Cardiac fibroblast (primary cell): ENCODE measurements at places on chromosomes 1 and 21.

DNA sequence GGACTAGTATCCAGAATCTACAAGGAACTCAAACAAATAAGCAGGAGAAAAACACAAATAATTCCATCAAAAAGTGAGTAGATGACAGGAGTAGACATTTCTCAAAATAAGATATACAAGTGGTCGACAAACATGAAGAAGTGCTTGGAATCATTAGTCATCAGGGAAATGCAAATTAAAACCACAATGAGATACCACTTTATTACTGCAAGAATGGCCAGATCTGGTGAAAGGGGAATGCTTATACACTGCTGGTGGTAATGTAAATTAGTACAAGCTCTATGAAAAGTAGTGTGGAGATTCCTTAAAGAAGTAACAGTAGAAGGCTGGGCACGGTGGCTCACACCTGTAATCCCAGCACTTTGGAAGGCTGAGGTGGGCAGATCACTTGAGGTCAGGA lies 73.8 kb downstream of the POU2F1 start:
- DNase-seq: peak; percentile 26

- peak; percentile 24 for DNase-seq
These were observed 46.8 kb upstream of the TARDBP start for GRCh38 chr1:10965546-10966226.

DNA sequence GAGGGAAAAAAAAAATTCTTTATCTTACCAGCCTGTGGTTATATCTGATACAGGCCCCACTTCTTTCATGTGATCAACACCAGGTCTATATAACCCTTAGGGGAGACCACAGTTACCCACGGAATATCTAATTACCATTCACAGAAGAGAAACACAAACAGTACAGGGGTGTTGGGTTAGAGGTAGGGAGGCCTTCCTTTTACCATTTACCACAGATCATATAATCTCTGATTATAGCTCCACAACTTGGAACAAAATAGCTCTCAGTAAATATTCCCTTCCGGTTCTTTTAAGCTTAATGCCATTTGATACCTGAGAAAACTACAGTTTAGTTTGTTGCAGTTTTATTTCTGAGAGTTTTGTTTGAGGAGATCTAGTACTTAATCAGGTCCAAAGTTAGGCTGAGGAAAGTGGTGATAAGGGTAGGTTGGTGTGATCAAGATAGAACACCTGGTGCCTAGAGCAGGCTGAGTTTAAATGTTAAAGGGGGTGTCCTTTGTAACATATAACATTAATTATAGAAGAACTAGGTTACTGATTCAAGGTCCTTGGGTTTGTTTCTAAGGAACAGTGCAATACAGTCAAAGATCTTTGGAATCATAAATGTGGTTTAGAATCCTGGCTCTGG lies 14.1 kb downstream of the EPB41 start:
- no peak for DNase-seq

- DNase-seq: peak; percentile 83
These were observed 82.5 kb upstream of the ZNF648 start for GRCh38 chr1:182143825-182144645.

DNA sequence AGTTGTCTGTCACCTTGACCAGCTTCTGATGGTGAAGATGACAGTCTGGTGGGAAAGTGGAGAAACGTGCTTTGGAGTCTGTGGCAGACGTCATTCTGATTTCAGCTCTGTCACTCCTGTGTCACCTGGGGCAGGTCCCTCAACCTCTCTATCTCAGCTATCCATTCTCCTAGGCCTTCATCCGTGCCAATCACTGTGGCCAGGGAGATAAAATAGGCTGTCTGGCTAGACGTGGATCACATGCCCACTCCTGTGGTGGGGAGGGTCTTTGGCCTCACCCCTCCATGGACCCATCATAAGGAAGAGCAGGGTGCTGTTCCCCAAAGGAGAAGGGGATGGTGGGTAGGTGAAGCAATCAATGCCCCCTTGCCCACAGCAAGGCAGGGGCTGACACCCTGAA lies 140.3 kb downstream of the ACTL8 start:
- no peak for DNase-seq

DNA sequence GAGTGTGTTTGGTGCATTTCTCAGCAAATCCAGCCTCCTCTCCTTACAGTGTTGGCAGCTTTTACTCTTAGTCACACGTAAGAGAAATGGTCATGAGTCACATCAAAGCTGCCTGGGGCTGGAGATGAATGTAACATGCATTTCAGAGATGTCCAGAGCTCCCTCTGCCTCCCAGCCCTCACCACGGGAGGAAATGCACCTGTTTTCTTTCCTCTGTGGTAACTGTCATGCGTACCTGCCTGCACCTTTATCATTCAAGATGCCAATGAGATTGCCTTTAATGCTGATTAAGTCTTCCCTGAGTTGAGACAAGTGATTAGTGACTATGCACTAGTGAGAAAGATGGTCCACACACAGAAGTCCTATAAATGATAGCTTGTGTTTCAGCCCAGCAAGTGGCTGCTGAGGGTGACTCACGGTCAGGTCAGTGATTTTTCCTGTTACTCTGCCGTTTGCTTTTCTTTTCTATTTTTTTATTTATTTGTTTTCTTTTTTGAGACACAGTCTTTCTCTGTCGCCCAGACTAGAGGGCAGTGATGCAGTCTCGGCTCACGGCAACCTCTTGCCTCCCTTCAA lies 277.3 kb upstream of the FMN2 start:
- peak; percentile 20 for DNase-seq

DNA sequence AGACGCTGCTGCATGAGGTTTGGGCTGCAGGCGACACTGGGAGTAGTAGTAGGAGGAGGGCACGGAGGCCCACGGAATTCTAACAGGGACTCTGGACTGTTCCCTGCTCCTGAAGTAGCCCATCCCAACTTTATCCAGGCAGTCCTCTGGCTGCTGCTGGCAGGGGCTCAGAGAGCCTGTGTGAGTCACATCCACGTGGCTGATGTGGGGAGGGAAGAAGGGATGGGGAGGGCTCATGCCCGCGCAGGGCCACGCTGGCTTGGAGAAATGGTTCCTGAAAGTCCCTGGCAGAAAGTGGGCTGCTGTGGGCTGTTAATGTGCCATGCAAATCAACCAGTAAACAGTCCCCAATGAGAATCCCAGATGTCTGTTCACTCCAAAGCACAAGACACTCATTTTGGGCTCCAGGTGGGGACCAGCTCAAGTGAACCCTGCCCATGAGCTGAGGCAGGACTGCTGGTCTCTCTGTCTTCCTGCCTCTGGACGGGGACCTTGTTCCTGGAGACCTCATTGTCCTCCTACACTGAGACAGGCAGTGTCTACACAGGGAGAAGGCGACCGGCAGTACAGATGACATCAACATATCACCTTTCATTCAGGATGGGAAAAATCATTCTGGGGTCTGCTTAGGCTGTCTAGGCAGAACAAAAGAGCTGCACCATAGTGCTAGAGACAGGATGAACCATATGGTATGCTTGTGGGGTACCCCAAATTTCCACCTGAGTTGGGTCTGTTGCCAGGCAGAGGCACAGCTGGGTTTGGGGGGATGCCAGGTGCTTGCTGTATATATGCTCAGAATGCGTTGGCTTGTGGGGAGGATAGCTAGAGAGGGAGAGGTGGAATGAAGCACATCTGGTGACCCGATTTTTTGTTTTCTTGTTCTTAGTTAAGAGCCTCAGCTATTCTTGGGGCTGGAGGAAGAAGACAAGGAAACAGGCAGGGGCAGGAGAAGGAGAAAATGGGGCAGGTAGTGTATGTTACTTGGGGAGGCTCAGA lies 57.9 kb upstream of the FMOD start:
- DNase-seq: peak; percentile 64

DNA sequence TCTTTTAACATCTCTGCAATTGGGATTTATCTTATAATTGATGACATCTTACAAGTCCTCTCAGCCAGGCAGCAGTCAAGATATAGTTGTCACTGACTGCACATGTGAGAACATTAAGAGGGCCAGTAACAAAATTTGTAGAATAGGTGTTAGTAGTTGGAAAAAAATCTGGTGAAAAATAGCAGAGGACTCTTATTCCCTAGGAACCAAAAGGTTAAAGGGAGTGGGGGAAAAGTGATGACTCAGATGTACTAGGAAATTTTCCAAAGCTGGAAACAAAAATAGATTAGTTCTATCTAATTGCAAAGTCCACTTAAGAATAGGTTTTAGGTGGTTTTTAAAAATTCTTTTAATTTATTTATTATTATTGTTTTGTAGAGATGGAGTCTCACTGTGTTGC lies 3.6 kb downstream of the NUP210L start:
- peak; percentile 63 for DNase-seq

DNA sequence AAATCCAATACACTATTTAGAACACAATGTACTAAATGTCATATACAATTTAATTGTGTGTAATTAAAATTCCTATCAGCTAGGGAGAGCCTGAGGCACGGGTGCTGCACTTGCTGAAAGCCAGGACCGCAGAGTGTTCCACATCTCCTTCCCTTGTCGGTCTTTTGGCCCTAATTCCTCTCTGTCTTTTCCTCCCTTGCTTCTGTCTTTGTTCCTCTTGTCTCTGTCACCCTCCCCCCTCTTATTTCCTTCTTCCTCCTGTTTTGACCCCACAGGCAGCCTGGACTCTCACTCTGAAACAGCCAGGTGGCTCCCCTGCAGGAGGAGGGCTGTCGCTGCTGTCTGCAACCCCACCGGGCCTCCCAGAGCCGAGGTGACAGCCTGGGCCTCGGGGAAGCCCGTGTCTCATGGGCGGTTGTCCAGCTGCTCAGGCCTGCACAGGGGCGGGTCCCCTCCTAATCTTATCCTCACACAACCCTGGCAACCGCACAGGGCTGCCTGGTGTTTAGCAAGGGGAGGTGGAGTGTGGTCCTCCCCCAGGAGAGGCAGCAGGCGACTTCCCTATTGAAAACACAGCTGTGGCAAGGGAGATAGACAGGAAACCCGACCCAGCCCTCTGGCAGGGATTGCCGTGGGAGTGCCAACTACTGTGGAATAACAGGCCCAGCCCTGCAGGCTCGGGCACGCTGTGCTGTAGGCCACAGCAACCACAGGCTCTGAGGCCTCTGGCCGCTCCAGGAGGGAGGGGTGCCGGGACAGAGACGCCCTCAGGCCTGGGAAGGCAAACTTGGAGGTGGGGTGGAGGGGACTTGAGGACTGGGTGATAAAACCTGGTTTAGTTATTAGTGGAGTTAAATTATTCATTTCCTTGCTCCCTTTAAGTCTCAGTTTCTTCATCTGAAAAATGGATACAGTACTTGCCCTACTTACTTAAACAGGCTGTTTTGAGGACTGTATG lies 68.8 kb upstream of the WDR26 start:
- peak; percentile 78 for DNase-seq

GRCh38 chr1:99662539-99663080 lies 16.7 kb downstream of the PALMD start:
- DNase-seq: peak; percentile 99

GRCh38 chr1:193486671-193487229 lies 300.3 kb upstream of the B3GALT2 start:
- peak; percentile 36 for DNase-seq

GRCh38 chr1:118136187-118136941 lies 48.7 kb downstream of the SPAG17 start:
- DNase-seq: peak; percentile 57

GRCh38 chr1:28302247-28302646 lies 26.6 kb upstream of the MED18 start:
- DNase-seq: no peak

GRCh38 chr21:38848187-38848609 lies 42.5 kb downstream of the ETS2 start:
- peak; percentile 74 for DNase-seq

- DNase-seq: peak; percentile 55
These were observed 55.6 kb downstream of the UCK2 start for GRCh38 chr1:165883056-165883455.

DNA sequence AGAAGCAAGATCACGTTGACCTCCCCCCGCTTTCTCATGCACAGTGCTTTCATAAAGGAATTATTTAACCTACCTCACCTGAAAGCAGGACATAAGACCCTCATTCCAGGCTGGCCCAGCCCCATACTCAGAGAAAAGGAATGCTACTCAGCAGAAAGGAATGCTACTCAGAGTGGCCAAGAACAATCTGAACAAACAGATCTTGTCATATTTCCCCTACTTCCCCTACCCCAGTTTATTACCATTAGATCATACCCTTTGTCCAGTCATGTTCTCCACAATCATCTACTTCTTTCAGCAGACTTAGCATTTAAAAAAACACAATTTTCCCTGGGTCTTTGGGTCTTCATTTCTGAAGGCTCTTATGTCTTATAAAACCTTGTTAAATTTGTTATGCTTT lies 89.8 kb downstream of the SLC16A1 start:
- DNase-seq: peak; percentile 58

GRCh38 chr1:21906173-21907078 lies 30.7 kb downstream of the HSPG2 start:
- DNase-seq: peak; percentile 88

DNA sequence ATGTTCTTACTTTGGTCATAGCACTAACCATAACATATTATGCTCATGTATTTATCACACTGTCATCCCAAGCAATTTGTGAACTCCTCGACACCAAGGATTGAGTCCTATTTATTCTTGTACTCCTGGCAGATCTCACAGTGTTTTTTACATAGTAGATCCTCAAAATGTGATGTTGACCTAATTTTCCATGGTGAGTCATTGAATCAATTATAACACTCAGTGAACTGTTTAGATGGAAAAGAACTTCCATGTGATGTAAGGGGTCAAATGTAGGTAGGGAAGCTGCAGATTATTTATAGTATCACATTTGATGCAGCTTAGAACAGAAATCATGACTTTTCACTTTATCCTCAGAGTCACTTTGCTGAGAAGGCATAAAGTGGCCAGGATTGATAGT lies 281.9 kb upstream of the ADAMTS5 start:
- no peak for DNase-seq

GRCh38 chr1:116020668-116021272 lies 44.5 kb downstream of the SLC22A15 start:
- DNase-seq: peak; percentile 78

- DNase-seq: no peak
These were observed 9.6 kb downstream of the TRIM62 start for GRCh38 chr1:33171977-33172813.

- no peak for DNase-seq
These were observed 129.2 kb downstream of the DHRS3 start for GRCh38 chr1:12488666-12489354.

DNA sequence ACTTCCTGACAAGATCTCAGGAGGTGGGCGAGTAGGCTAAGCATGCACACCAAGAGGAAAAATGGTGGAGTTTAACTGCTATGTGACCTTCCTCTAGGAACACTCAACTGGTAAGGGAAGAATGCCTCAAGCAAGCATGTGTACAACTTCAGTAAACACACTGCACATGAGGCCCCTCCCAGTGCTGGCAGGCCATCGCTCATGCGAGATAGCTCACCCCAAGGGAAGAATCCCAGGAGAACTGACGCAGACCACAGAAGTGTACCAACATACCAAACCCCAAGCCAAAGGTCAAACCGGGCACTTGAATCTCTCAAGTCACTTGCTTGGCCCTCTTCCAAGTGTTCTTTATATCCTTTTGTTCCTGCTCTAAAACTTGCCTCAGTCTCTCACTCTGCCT lies 40.5 kb upstream of the GALNT2 start:
- peak; percentile 6 for DNase-seq

- no peak for DNase-seq
These were observed 58.2 kb upstream of the TMPRSS15 start for GRCh38 chr21:18461743-18462142.

- DNase-seq: no peak
These were observed 51.2 kb downstream of the EXO1 start for GRCh38 chr1:241899210-241899609.
